ENCODE measurements at places on chromosomes 3 and 15.

DNA sequence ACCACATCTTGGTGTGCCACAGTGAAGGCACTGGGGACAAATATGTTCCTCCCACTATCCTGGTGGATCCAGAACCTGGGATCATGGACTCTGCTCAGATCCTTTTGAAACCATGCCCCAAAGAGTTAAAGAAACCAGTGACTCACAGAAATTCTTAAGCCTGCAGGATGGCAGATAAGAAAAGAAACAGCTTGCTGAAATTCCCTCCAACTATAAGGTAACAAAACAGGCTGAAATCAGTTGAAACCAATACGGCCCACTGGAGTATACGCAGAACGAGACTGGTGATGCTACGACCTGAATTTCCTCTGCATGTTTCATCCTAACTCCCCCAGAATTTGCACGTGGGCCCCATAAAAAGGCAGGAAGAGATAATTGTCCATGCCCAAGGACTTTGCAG lies 209.6 kb downstream of the TJP1 start:
- no peak for DNase-seq

DNA sequence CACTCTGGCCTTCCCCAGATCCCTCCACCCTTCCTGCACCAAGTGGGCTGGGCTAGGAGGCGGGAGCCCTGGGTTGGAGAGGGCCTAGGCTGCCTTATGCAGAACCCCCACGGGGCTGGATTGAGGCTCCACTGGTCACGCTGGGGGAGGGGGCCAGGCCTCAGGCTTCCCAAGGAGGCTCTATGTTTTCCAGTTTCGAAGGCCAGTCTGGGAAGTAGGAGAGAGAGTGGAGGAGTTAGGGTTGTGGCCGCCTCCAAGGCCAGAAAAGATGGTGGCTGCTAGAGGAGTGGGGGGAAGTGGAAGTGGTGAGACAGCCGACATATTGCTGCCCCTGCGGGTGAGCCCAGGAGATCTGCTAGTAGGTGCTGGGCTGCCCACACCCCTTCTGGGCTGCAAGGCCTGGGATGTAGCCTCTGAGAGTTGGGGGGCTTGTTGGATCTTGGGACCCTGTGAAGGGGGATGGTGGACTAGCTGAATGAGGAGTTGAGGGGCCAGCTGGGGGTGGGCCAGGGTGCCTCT lies 1.2 kb downstream of the GNAI2 start:
- DNase-seq = no peak

DNA sequence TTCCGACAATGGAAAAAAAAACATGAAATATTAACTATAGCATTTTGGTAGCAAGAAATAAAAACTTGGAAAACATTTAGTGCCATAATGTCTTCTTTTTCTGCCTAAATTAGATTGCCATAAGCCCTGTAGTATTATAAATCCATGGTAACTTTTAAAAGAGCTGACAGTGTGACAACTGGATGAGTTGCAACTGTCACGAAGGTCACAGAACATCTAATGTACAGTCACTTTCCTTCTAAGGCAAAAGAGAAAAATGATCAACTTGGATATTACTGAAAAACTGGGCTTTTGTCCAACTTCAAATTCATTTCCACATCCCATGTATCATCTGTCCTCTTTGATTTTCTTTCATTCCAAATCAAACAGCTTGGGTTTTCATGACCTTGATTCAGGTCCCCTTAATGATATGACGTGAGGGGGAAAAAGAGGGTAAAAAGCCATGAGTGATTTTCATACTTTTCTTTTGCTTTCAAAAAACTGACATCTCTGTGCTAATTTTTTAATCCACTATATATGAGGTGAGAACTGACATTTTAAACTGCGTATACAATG lies 602 bp downstream of the CPB1 start:
- DNase-seq = no peak

DNA sequence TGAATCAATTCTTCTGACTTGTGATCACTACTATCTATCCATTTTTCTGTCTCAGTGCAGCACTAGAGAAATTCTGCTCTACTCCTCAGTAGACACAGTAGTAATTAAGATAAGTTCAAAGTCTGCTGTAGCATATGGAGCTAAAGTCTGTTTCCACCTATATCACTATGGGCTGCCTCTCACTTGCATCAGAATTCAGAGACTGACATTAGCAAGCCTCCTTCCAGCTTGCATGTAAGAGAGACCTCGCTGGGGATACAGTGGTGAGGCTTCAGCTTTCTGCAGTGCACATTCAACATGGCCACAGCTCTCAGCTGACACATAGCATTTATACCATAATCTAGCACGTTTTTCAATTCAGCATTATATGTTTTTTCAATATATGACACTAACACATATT lies 217.0 kb downstream of the PLOD2 start:
- DNase-seq = no peak

- DNase-seq = no peak
Observed at GRCh38 chr3:14948609-14949038, 1.2 kb downstream of the NR2C2 start.

DNA sequence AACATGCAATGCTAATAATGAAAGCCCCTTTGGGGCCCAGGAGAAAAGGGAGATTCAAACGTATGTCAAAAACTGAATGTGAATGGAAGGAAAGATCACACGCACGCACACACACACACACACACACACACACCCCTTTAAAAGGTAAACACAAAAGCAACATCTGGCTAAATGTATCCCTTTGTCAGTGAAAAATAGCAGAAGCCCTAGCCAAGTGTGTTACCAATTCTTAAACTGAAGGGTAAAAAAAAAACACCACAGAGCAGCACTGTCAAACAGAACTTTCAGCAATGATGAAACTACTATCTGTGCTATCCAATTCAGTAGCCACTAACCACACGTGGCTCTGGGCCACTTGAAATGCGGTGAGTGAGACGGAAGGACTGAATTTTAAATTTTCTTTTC lies 4.9 kb downstream of the RFTN1 start:
- DNase-seq = no peak

DNA sequence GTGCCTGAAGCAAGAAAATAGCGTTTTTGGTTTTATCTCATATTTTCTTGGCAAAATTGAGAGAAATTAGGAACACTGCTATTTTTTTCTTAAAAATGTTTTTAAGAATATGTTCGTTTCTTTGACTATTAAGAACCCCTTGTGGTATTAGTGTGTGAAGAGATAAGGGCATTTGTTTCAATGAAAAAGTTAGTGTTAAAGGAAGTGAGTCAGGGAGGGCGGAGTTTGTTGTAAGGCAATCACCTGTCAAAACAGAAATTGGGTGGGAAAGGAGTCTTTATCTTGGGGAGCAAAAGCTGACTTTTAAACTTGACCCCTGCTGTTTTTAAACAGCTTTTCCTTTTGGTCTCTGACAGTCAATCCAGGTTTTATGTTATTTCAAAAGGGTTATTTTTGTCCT lies 4.2 kb downstream of the RAP2B start:
- DNase-seq = peak; percentile 10

GRCh38 chr3:67647390-67647878 lies 7.0 kb downstream of the SUCLG2 start:
- no peak for DNase-seq
